Stimulated activated CD4-positive, alpha-beta T cell treated with anti-CD3 and anti-CD28 coated beads, Interleukin-1b, Interleukin-23, amount 100 ng/mL, for 1 hour (primary cell): ENCODE measurements at places on chromosomes 5 and 9.

DNA sequence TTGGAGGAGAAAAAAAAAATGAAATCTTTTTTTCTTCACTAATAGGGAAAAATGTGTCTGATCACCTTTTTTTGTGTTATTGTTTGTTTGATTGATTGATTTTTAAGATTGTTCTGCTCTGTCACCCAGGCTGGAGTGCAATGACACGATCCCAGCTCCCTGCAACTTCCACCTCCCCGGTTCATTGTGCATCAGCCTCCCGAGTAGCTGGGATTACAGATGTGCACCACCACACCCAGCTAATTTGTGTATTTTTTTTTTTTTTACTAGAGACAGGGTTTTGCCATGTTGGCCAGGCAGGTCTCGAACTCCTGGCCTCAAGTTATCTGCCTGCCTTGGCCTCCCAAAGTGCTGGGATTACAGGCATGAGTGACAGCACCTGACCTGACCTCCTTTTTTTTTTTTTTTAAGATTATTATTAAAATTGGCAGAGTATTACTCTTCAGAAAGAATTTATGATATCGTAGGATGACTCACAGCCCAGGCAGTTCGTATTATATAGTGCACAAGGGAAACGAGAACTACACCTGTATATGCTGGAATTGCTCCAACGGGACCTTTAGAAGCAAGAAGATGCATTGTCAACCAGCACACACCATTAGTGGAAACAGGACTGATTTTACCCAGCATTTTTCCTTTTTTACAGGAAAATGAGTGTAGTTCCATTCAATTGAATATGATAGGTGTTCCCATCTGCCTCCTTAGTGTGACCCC is 27.7 kb downstream of the FUBP3 start:
- DNase-seq: no peak

- DNase-seq: no peak
Observed at GRCh38 chr5:78593465-78593864, 55.1 kb downstream of the LHFPL2 start.

DNA sequence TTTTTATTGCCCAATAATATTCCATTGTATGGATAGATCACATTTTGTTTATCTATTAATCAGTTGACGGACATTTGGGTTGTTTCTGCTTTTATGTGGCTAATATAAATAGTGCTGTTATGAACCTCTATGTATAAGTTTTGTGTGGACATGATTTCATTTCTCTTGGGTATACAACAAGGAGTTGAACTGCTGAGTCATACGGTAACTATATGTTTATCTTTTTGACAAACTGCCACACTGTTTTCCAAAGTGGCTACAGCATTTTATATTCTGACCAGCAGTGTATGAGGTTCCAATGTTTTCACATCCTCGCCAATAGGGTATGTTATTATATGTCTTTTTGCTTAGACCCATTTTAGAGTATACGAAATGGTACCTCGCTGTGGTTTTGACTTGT is 264.3 kb downstream of the RFX3 start:
- DNase-seq: no peak

- no peak for DNase-seq
Observed at GRCh38 chr5:142213077-142213476, 104.5 kb downstream of the NDFIP1 start.

DNA sequence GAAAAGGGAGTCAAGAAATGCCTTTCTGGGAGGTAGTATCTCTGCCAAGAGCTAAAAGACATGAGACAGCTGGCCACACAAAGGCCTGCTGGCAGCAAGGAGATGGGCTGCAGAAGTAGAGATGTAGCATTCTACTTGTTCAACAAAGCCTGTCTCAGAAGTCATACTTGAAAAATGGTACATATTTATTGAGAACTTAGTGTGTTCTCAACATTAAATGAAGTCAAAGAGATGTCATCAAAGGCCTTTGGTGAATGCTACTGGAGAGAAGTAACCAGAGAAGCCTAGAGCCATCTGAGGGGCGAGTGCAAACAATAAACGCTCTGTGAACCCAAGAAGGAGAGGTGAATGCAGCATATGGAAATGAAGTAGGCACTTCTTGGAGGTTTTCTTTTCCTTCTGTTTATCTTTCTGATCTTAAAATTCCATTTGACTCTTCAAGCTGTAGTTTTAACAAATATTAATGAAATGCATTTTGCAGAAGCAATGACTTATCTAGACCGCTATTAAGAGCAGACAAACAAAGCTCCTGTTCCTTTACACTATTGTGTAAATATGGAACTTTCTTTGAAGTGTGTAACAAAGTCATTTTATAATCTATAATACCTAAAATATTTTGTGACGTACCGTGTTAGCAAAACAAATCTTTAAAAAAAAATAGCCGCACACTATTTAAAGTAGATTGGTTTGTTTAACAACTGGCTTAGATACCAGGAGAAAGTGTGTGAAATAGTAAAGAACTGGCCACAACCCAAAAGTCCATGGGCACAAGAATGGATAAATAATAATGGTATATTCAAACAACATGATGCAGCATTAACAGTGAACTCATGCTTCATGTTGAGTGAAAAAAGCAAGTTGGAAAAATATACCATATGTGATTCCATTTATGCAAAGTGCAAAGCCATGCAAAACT is 70.2 kb downstream of the ZNF608 start:
- DNase-seq: no peak

DNA sequence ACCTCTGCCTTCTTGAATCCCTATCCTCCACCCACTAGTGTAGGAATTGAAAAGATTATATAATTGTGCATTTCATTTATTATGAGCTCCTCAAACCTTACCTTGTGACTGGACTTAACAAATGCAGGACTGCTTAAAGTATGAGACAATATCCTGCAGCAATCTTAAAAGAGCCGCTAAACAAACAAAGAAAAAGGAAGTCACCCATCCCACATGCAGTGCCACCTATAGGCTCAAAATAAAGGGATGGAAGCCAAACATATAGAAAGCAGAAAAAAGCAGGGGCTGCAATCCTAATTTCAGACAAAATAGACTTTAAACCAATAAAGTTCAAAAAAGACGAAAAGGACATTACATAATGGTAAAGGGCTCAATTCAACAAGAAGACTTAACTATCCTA is 8.7 kb downstream of the PCAT7 start:
- DNase-seq: no peak

DNA sequence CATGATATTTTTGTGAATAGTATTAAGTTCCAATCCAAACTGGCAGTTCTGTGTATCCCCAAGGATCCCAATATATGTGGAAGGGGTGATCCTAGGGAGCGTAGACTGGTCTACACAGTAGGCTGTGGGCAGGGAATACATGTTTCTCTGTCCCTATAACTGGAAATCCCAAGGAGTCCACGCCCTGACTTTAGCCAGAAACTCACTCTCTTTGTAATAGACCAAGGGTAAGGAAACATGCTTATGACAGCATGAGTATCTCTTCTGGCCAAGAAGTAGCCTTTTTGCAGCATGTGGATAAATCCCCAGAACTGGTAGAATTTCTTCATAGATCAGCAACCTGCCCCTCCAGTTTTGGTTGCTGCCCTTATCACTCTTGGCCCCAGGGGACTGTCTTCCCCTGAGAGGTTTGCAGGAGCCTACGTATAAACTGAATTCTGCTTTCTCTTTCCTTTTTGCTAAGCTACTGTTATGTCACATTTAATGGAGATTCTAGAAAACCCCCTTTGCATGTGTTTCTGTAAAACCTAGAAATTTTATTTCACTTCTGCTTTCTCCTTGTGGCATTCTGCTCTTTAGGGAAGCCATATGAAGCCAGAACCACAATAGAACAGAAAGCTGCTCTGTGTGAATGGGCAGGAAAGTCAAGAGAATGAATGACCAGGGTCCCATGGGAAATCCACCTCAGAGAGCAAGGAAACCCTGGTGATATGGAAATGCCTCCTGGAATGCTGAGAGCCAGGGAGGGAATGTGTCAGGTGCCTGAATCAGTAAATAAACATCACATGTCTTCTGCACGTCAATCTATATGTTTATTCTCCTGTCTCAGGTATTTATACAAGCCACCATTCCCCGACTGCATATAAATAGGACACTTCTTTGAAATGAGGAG is 3.5 kb downstream of the IFNA2 start:
- DNase-seq: no peak

- no peak for DNase-seq
Observed at GRCh38 chr5:54753034-54753433, 232.4 kb downstream of the ESM1 start.

GRCh38 chr5:159773062-159773924 is 143.0 kb upstream of the ADRA1B start:
- DNase-seq: peak; percentile 29

GRCh38 chr5:118553662-118554061 is 434.7 kb downstream of the DTWD2 start:
- DNase-seq: no peak

- no peak for DNase-seq
Observed at GRCh38 chr9:128150594-128151308, 1.5 kb downstream of the LCN2 start.

- no peak for DNase-seq
Observed at GRCh38 chr9:2159521-2160454, 144.6 kb downstream of the SMARCA2 start.

DNA sequence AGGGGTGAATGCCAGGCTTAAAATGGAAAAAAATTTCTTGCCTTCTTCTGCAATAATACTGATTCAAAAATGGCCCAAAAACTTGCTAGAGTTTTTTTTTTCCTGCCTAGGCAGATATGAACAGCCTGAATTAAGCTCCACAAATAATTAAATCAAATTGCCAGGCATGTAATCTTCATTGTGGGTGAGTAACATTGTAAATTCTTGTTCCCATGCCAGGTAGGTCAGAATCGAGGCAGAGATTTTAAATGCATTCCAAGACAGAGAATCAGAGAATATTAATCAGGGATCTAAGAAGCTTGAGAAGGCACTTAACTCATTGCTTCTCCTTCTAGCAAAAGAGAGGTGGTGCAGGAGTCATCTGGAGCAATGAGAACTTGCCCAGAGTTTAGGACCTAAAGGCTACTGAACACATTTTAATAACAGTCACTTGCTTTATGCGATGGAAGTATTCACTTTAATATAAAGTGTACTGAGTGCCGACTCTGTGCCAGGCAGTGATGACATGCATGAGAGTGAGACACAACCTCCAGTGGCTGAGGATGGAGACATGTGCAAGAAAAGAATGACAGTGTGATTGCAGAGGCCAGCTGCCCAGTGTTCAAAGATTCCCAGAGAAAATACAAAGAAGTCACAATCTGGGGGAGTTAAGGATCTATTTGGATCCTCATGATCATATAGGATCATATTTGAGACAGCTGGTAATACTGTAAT is 102.3 kb downstream of the APBA1 start:
- no peak for DNase-seq

DNA sequence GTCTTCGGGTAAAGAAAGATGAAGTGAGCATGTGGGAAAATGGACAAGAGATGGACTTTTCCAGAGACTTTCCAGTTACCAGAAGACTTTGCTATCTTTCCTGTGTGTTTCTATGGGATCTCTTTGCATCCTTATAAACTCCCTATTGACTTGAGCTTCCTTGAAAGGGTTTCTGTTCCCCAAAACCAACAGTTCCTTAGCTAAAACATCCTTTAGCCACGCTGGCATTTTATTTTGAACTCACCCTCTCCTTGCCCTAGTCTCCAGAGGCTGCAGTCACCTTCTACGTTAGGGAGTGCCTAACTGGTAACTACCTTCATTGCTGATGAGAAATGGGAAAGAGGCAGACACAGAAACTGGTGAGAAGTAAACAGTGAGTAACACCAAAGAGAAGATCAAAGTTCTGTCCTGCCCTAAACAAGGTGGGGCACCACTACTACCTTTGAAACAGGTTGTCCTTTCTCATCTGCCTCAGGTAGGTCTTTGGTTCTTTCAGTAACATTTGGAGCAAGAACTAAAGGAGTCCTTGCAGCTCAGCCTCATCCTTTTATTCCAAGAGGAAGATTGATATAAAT is 402.9 kb downstream of the ENC1 start:
- DNase-seq: no peak

DNA sequence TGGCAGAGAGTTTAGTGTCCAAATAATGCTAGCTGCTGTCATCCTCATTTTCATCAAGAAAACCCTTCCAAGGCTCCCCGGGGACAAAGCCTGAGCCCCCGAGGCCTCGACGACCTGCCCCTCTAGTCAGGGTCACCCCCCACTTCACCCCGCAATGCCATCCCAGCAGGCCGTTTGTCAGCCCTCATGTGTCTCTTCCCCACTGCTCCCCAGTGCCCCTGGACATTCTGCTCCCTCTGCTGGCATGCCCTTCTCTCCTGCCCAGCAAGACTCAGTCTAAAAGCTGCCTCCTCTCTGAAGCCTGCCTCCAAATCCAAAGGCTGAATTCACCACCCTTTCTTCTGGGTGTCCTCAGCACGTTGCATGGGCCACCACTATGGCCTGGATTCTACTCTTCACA is 59.3 kb downstream of the PAX5 start:
- DNase-seq: no peak

DNA sequence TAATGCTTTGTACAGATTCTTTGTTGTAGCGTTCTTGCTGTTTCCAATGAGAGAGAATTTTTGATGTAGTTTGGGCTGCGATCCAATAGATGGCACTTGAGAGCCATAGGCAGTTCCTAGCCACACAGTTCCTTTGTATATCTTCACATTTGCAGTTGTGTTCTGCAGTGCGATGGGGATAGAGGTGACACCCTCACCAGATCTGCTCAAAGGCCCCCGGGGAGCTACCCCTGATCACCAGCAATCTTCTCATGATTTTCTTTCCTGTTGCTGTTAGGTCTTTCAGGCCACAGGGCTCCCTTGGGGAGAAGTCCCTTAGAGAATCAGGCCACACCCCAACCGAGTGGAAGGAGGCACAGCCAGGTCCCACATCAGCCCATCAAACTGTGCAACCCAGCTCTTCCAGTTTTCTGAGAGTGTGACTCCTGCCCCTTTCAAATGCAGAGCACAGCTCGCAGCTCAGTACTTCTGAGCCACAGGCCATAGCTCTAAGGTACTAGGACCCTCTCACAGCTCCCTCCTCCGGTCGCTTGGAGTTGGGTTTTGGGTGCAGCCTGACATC is 353.7 kb downstream of the SLCO4C1 start:
- no peak for DNase-seq

DNA sequence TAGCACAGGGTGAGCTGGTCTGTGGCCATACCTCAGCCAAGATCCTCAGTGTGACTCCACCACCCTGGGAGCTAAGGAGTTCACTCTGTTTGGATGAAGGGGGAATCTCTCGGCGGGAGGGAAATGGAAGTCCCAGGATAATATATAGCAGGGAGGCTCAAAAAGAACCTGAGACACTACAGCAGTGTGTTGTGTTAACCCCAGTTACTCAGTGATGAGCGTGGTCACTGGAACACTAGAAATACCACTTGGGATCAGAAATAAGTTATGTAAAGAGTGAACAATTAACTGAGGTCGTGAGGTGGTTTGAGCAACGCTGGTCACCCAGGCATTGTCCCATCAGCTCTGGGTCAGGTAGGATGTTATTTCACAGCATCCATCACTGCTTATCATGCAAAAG is 59.3 kb upstream of the ADAMTS16 start:
- no peak for DNase-seq

- no peak for DNase-seq
Observed at GRCh38 chr5:1011226-1011631, 2.6 kb downstream of the NKD2 start.

GRCh38 chr9:89732295-89732938 is 127.6 kb downstream of the GADD45G start:
- no peak for DNase-seq

DNA sequence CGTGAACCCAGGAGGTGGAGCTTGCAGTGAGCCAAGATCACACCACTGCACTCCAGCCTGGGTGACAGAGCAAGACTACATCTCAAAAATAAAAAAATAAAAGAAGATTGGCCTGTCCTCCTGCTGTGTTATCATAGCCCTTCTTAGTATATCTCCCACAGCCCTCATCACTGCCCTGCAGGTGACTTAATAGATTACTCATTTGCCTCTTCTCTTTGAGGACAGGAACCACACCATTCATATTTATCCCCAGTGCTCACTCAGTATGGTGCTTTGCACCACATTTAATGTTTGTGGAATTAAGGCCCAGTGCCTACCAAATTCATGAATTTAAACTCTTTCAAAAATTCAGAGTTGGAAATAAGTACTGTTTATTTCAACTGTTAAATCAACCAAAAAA is 10.3 kb downstream of the IDNK start:
- no peak for DNase-seq
